ENCODE measurements at places on chromosomes 16 and 17.

DNA sequence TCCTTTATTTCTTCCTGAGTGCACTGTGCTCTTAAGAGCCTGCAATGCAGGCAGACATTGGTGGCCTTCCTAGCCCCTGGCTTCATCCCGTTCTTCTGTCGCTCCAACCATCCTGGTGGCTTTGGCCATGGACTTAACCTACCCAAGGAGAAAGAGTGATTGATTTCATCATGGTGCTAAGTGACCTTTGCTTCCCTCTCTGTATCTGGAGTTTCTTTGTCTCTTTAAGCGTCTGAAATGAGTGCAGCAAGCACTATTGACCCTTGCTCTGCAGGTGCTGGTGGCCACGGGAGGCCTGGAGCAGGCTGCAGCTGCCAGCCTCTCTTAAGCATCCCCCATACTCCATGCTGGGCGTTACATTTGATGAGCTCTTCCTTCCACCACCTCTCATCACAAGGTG is 60.5 kb downstream of the RAP1GAP2 start:
- no peak for DNase-seq

GRCh38 chr17:77129568-77130301 is 11.0 kb upstream of the SEC14L1 start:
- DNase-seq = no peak

- no peak for DNase-seq
These were observed 140.3 kb upstream of the ERCC4 start for GRCh38 chr16:13779676-13780075.

DNA sequence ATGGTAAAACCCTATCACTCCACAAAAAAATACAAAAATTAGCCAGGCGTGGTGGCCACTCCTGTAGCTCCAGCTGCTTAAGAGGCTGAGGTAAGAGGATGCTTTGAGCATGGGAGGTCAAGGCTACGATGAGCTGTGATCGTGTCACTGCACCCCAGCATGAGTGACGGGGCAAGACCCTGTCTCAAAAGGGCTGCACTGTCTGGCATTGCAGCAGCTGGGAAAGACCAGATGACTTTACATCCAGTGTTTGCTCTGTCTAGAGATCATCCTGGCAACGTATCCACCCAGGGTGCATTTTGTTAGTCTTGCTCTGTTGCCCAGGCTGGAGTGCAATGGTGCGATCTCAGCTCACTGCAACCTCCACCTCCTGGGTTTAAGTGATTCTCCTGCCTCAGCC is 52.0 kb downstream of the MRM3 start:
- no peak for DNase-seq

DNA sequence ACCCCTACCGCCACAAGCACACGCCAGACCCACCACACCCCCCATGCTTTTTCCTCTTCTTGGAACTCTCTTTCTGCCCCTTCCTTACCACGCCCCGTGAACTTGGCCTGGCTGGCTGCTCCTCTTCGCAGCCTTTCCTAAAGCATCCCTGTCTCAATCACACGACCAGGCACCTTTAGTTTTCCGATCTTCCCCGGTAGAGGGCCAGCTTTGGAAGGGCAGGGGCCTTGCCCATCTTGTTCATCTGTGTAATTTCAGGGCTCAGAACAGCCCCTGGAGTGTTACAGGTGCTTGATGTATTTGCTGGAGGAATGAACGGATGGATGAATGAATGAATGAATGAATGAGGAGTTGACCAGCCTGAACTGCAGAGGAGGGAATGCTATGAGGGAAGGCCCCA is 3.7 kb downstream of the SPPL2C start:
- DNase-seq = no peak

GRCh38 chr17:18262111-18262510 is 1.6 kb downstream of the MIEF2 start:
- DNase-seq = no peak

Measured in RWPE1 (cell line).